WERI-Rb-1 (cell line): ENCODE measurements at places on chromosomes 3 and 15.

DNA sequence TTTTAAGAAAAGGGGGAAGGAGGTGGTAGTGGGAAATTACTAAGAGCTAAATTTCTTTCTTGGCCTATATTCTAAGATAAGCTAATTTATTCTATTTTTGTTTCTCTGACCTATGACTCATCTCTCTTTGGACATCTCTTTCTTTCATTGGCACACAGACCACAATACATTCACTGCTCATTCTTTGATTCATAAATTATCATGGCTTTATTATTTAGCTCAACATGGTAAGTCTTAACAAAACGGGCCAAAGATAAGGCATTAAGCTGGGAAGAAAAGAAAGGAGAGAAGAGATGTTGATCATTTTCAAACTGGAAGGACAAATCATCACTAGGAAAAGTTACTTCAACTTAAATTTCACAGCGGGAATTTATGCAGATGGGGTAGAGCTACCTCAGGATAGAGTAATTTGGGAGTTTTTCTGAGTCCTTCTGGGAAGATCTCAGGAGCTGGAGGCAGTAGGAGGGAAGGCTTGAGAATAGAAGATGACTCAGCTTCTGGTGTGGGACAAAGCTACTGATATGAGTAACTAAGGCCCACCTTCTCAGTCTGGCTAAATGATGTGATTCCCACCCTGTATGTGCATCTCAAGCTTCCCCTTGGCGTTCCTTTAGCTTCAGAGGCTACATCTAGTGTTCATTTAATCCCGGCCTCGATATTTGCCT lies 7.5 kb upstream of the ALCAM start:
- no peak for DNase-seq

DNA sequence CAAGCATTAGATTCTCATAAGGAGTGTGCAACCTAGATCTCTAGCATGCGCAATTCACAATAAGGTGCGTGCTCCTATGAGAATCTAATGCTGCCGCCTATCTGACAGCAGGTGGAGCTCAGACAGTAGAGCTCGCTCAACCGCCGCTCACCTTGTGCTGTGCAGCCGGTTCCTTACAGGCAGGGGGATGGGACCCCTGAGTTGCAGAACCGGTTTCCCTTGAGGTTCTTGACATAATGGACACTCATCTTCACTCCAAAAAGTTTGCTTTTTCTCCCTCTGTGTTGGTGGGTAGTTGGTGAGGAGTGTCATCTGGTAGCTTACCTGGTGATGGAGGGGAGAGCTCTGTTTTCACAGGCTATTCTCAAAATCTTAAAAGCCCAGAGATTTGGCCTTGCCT lies 324.0 kb upstream of the TBL1XR1 start:
- DNase-seq = peak; percentile 62

- no peak for DNase-seq
Observed at GRCh38 chr3:30778933-30779332, 115.5 kb downstream of the GADL1 start.

GRCh38 chr3:123952844-123953520 lies 8.0 kb downstream of the CCDC14 start:
- DNase-seq = no peak

GRCh38 chr3:58021072-58021959 lies 13.1 kb downstream of the FLNB start:
- no peak for DNase-seq

DNA sequence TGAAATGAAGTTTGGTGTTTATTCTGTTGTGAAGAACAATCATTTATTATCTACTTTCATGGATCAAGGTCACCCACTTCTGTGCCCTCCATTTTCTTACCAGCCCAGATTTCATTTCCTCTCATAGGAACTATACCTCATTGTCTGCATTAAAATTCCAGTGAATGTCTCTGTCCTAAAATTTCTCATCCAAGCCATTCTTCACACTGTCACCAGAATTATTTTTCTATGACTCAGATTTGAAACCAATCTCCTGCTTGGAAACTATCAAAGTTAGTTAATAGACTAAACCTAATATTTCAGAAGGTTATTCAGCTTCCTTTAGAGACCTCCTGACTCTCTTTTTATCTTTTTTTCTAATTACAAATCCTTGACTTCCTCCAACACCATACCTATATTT lies 364.1 kb upstream of the CBLB start:
- DNase-seq = no peak

DNA sequence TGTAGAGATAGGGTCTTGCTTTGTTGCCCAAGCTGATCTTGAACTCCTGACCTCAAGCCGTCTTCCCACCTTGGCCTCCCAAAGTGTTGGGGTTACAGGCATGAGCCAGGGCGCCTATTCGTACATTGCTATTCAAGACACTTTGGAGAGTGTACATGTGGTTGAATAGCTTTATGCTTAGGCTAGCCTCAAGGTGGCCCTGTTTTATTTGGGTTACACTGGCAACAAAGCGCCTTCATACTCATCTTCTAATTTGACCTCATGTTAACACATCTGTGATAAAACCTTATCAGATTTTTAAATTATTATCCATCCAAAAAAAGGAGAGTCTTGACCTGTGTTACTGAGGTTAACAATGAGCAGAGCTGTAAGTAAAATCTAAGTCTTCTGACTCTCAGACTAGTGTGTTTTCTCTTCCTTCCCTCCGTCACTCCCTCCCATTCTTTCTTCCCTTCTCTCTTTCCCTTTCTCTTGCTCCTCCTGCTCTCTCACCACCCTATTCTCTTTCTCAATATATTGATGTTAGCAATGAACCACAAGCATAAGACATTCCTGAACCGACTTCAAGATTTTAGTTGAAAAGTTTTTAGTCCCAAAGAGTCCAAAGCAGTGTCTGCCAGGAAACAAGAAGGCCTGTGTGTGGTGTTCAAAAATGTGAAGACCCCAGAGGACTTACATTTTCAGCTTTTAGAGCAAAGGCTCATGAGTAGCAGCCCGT lies 603.7 kb upstream of the CFAP20DC start:
- no peak for DNase-seq

GRCh38 chr3:861721-862120 lies 231.1 kb upstream of the CNTN6 start:
- DNase-seq = no peak

- DNase-seq = peak; percentile 42
Observed at GRCh38 chr3:127831723-127832172, 9.4 kb upstream of the MGLL start.

DNA sequence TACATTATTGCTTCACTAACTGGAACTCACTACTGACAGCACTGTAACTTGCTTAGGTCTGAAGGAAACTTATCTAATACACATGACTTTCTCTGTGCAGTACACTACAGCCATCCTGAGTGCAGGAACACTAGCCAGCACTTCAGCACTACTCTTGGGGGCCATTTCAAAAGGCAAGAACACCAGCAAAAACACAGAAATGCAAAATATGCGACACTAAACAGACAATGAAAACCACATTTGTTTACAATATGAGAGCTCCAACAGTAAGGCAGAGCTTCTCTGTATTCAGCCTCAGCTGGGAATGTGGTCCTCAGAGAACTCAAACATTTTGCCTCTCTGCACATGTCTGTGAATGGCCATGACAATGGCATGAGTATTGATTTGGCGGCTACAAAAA lies 109.6 kb downstream of the ARRDC4 start:
- no peak for DNase-seq

GRCh38 chr15:41950127-41950483 lies 22.3 kb downstream of the EHD4 start:
- DNase-seq = no peak

DNA sequence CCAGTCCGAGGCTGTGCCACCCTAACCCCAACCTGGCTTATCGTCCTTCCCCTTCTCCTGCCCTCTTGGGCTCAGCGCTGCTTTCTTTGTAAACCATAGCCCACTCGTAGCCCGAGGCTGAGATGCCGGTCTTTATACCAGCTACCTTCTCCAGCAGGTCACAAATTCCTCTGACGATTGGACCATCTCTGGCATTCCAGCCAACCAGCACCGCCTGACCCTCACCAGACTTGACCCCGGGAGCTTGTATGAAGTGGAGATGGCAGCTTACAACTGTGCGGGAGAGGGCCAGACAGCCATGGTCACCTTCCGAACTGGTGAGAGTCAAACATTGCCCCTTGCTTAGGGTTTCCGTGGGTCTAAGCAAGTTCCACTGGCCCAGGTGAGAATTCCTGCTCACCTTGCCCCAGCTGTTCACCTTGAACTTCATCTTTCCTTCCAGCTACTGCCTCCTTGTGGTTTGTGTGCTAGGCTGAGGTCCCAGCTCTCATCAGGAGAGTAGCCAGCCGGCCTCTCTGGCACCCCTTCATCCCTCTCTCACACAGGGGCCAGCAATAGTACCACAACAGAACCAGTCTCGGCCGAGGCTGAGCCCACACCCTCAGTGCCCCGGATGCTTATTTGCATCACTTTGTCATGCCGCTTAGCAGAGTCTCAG lies 66.7 kb downstream of the BOC start:
- DNase-seq = no peak

GRCh38 chr3:72848703-72849081 lies 447 bp upstream of the SHQ1 start:
- peak; percentile 8 for DNase-seq

DNA sequence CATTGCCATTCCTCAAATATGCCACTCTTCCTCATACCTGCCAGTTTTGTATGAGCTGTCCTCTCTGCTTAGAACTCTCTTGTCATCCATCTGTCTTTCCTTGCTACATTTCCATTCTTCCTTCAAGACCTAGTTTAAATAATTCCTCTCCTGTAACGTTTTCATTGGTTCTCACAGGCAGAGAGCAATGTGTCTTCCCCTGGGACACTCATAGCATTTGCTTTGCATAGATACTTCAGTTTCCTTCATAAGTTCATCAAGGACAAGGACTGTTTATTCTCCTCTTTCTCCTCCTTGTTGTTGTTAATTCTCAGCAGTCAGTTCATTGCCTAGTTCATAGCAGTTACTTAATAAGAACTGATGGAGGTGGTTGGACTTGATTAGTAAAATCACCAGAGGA lies 10.5 kb downstream of the NR2C2 start:
- DNase-seq = no peak

GRCh38 chr3:63390710-63391230 lies 112.7 kb downstream of the SYNPR start:
- no peak for DNase-seq

- peak; percentile 79 for DNase-seq
Observed at GRCh38 chr15:65054333-65055200, 9.4 kb downstream of the SLC51B start.

- peak; percentile 38 for DNase-seq
Observed at GRCh38 chr15:48798319-48798718, 12.6 kb downstream of the CEP152 start.

DNA sequence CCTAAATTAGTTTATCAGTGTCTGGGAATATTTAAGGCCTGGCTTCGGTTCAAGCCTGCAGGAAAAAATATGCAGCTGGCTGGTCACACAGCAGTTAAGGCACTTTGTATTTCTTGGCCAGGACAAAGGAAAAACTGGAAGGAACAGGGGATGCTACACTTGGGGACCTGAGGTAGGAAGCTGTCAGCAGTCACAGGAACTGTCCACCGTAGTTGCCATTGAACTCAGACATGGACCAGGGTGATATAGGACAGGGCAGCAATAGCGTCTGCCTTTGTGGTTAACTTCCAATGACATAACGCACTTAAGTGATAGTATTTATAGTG lies 49.1 kb downstream of the NR1D2 start:
- DNase-seq = no peak

GRCh38 chr3:31573036-31573779 lies 40.5 kb downstream of the STT3B start:
- no peak for DNase-seq

DNA sequence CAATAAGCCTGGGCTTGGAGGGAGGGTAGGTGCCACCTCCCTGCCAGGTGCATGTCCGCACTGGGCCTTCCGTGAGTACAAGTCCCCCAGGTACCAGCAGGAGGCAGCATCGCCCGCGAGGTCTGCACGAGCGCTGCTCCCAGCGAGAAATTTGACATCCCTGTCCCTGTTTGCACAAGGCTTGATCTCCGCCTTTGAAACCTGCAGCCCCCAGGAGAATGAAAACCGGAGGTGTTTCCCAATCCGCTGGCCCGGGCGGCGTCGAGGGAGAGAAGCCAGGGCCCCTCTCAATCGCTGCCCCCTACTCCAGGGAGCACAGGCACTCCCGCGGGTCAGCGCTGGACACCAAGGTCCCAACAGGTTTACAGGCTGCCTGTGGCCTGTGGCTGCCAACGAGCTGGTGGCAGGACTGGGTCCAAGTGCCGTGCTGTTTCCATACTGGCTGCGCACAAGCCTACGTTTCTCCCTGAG lies 961 bp downstream of the HAPLN3 start:
- peak; percentile 81 for DNase-seq

GRCh38 chr3:98885851-98886250 lies 15.6 kb downstream of the DCBLD2 start:
- DNase-seq = no peak

DNA sequence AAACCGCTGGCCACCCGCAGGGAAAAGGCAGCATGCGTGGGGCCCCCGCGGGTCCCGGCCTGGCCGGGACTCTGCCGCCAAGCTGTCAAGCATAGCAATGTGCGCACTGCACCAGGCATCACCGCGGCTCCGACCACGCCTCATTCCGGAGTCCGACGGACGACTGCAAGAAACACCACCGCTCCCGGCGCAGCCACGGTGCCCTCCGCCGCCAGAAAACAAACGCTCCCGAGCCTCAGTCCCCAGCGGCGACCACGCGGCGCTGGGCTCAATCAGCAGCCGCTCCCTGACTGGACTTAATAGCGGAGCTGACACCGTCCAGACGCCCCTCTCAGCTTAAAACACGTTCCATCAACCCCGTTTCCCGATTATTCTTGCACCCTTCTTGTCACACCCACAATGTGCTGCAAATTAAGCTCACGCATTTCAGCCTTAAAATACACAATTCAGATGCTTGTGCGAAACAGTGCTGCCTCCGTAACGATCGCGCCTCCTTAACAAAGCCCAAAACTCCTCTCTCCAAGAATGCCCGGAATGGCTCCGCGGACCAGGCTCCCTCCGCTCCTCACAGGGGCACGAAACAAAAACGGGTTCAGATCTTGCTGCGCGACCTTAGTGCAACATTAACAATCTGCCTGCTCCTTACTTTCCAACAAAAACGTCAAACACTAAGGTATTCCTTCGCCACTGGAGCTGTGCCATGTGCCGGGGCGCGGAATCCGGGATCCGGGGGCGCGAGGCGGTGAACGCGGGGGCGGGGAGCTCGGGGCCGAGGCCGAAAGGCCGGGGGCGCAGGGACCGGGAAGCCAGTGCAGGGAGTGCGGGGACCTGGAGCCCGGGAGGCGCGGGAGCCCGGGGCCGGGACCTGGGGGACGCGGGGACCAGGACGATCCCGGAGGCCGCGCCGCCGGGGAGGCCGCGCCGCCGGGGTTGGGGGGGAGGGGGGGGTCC lies 655 bp downstream of the CYFIP1 start:
- DNase-seq = peak; percentile 29

DNA sequence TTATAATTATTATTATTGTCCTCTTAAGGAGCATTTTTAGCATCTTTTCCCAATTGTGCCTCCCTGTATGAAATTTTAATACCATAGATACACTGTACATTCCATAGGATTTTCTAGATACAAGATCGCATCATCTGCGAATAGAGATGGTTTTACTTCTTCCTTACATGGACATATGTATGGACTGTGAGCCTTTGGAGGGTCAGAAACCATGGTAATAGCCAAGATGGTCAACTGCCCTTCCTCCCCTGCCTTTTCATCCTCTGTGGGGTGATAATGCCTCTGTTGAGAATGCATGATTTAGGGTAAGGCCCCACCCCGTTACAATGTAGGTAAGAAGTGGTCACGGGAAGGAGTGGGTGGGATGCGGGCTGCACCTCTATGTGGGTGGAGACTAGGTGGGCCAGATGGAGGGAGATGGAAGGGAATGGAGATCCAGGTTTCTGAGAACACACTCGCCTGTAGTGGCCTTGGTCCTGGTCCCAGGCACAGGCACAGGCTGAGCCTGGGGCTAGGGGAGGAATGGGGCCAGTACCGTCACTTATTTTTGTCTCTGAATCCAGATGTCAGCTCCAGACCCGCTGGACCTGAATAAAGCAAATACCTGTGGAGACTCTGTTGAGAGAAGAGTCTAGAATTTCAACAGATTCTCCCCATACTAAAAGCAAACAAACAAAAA lies 31.7 kb downstream of the GOLGA6A start:
- DNase-seq = no peak
